ENCODE measurements at places on chromosomes 7 and 10.

DNA sequence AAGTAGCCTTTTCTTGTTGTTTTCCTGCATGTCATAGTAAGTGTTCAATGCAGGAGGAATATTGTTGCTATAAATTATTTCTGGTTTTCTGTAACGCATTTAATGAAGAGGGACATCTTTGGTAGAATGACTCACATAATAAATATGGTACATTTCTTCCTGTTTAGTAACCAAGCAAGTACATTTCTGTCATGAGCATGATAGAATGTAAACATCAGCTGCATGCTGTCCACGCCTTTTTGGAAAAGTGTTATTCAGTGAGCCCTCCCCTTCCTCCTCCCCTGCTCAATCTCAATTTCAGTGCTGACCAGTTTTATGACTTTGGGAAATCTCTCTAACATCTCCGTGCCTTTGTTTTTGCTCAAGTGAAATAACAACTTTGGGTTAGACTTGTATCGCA, 664.0 kb downstream of the XPNPEP1 start:
- no peak for DNase-seq

DNA sequence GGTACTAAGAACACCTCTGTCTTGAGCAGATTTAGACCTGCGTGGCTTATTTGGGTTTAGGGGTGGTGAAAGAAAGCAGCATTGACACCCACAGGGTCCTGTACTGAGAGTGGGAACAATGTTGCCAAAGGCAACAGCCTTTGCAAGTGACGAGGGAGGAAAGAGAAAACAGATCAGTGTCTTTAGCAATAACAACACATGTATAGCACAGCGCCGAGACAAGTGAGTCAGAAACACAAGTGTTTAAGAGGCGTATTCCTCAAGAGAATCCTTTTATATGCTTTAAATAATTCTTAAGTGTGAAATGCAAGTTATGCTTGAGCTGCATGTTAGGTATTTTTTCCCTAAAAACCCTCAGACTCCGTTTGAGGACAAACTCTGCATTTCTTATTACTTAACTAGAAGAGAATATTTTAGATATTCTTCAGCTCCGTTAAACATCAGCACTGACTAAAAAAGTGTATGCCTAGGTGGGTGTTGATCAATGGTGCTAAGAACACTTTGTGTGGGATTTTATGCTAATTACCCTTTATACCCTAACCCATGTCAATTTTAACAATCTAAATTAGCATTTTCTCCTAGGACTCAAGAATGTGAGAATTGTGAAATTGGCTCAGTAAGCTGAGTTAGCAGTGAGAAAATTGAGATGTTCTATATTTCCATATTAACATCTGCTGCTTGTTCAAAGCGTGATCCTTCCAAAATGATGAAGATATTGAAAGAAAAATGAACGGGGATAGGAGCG, 1095.4 kb upstream of the CELF2 start:
- no peak for DNase-seq

- DNase-seq = no peak
Measured at GRCh38 chr10:23754941-23755340, 316.1 kb downstream of the OTUD1 start.

GRCh38 chr7:47670729-47671128, 88.8 kb upstream of the TNS3 start:
- DNase-seq = no peak

DNA sequence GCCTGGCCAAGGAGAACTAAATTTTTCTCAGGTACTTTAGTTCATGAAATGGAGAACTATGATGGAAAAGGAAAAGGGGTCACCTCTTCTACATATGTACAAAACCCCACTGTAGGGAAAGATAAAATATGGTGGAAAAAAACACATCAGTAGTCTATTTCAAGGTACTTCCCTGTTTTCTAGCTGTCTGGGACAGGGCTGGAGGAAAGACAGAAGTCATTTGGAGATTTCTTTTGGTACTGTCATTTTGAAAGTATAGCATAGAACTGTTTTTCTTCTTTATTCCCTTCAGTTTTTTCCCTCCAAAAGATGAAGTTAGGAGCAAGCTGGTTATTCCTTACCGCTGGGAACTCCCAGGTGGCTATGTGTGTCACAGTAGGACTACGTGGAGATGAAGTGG, 196.1 kb downstream of the DOCK4 start:
- no peak for DNase-seq

DNA sequence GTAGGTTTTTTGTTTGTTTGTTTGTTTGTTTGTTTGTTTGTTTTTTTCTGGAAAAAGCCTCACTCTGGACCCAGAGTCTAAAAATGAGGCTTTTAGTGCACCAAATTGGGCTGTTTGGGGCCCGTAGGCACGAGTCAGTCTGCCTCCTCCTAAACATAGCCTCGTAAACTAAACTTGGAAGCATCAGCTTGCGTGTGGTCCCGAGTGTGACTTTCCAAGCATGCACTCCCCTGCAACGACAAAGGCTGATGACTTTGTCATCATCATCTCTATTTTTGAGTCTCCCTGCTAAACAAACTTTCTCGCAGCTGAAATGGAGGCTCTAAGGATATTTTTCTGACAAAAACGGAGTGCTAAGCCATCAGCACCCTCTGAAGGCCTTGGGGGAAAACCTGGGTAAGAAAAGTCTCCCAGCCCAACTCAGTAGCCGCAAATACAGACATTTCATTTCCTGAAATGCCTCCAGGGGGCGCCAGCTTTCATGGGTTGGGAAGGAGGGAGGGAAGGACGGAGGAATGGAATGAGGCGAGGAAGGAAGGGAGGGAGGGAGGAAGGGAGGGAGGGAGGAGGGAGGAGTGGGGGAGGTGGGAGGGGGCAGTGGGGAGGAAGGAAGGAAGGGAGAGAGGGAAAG, 245.9 kb downstream of the KCNMA1 start:
- peak; percentile 25 for DNase-seq

- no peak for DNase-seq
Measured at GRCh38 chr7:42100156-42100508, 136.9 kb downstream of the GLI3 start.

DNA sequence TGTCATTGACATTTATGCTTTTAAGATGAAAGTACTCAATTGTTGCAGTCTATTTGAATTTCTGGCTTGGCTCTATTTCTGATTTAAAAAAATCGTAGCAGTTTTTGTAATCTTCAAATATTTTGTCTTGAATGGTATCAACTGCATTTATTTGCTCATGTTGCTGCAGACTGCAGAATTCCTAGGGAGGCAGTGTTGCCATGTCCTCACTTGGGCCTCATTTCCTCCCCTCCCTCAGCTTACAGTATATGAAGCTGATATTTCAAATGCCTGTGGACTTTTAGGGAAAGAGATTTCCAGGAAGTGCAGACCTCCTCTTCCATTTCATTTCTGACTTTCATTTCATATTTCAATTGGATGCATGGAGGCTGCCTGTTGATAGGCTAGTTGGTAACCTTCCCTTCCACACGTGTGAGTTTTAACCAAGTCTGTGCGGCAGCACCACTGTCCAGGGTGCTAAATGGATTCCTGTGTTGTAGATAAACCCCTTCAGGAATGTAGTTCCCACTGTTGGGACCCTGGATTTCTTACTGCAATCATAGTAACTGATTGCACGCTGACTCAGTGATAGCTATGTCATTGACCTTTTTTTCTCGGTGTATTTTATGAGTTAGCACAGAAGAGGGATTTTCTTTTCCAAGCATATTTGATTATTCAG, 17.5 kb downstream of the VPS50 start:
- no peak for DNase-seq

DNA sequence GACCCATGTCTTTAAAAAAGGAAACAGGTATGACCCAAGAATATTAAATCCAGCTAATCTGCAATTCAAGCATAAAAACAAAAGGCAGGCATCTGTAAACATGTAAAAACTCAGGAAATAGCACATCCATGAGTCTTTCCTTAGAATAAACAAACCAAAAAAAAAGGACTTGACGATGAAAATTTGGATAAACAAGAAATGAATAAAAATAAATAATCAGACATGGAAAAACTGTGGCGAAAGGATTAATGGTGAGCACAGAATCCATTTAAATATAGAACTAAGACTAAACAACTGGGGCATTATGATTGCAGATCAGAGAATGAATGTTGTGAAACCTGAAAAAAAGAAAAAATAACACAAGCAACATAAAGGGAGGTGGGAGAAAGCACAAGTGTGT, 170.1 kb downstream of the DOCK4 start:
- DNase-seq = no peak

DNA sequence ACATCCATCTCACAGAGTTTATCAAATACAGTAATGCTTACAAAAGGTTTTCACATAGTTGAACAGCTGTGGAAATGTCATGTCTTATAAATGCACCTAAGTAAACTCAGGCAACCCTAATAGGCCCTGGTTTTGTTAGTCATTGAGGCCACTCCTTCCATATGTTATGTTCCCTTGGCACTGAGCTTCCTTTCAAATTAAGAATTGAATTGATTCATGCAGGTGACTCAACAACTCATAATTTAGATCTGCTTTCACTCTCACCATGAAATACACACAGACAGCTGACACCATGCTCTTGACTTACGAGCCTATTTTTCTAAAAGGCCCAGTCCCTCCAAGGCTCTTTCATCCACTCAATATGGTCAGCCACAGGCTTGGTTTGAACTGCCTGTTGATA, 476.9 kb downstream of the KCNMA1 start:
- DNase-seq = no peak

GRCh38 chr10:112208997-112209396, 25.4 kb upstream of the GPAM start:
- no peak for DNase-seq

DNA sequence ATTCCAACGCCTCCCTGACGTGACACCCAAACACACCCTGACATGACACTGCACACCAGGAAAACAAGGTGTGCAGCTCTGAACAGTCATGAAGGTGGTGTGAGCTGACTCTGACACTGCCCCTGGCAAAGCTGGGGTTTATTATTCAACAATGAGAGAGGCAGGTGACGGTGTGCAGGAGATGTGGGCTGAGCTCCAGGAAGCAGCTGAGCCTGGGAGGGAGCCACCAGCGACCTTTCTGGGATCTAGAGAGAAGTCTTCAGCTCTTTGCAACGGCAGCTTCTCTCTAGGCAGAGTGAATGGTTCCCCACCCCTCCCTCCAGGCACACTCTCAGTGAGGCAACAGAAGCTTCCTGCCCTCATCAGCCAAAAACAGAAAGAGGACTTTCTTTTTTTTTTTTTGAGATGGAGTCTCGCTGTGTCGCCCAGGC, 65.6 kb downstream of the SH3PXD2A start:
- DNase-seq = no peak

GRCh38 chr10:44066527-44067255, 318.2 kb downstream of the CXCL12 start:
- no peak for DNase-seq

DNA sequence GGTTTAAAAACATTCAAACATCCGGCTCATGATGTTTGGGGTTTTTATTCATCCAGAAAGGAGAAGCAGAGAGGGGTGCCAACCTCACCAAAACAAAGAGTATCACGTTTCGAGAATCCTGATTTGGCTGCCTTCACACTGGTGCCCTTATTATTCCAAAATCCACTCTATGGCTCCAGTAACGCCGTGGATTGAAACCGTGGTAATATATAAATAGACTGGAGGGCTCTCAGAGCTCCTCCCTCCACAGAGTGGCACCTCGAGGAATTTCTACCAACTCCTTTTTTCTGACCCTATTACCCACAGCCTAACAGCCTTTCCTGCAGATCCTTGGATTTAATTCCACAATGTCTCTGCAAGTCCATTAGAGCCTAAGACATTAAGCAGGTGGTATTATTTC, 353.6 kb downstream of the CRPPA start:
- DNase-seq = no peak
